CD4-positive, alpha-beta T cell treated with Interleukin-12 subunit alpha and Interleukin-12 subunit beta, for 1 hour (primary cell): ENCODE measurements at places on chromosomes 2 and 18.
A peak's percentile ranks its signal among the peaks of the same experiment; 100 is the strongest.

- DNase-seq, result no peak
Measured at GRCh38 chr2:3488855-3489763, 30.2 kb downstream of the ADI1 start.

- DNase-seq, result no peak
Measured at GRCh38 chr18:77495079-77495478, 245.4 kb downstream of the GALR1 start.

- no peak for DNase-seq
Measured at GRCh38 chr18:68417826-68418225, 297.1 kb downstream of the TMX3 start.

DNA sequence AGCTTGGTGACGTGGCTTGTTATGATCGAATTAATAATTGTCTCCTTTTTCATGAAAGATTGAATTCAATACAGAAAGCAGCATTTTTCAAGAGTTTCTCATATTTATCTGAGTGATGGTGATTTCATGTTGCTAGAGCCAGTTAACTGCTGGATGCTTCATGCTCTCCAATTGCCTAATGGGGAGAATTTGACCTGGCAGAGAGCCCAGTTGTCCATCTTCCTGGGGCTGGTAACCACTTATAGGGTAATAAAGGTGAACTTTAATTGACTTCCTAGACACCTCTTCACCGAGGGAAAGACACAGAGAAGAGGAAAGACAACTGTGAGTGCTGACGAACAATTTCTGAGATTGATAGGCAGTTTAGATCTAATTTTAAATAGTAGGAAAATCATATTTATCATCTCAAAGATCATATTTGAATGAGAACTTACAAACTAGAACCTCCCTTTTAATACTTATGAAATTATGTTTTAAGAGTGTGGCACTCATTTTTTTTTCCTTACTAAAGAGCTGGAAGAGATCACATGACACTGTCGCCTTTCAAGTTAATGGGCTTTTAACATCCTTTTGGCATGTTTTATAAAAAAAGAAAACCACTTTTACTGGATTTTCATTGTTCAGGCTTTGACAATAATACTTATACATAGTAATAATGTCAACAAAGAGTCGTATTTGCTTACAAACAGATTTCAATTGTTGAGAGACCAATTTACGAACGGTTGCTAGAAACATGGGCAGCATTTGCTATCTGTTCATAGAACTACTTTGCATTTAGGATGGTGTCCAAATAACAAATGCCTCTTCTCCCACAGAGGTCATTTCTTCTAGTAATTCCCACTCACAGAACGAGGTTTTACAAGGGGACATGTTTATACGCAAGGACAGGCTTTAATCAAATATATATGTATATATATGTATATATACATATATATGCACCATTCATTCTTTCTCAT lies 153.3 kb downstream of the RAPGEF4 start:
- DNase-seq, result no peak

GRCh38 chr2:31523871-31524492 lies 56.8 kb downstream of the SRD5A2 start:
- peak; percentile 56 for DNase-seq

DNA sequence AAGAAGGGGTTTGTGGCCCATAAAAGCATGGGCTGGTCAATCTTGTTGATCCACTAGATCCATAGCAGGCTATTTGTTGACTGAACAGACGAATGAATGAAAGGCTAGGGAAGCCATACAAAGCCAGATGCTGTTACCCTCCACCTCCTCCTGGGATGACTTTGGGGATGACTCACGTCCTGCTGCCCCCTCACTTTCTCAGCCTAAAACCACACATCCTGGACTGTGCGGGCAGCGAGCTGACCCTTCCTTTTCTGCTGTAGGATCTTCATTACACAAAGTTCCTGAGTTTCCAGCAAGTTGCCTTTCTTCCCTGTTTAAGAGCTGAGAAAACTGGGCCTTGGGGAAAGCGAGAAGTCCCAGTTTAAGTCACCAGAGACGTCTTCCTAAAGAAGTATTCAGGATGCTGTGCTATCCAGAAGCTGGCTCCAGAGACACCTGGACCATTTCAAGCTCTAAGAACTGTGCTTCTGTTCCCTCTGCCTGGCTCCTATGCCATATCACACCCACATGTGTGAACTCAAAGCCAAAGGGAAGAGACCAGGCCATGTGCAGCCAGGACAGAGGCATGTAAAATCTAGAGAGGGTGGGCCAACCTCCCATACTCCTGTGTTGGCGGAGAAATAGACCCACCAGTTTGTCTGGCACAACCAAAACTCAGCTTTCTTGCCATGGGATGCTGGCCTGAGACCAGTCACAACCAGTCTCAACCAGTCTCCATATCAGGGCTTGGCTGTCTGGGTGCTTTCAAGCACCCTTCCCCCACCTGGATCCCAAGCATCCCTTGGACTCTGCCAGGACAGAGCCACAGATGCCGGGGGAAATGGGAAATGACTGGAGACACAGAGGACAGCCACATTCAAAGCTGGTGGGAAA lies 4.7 kb upstream of the SLC20A1 start:
- DNase-seq, result no peak

- no peak for DNase-seq
Measured at GRCh38 chr2:52542297-52542696, 1225.3 kb upstream of the CHAC2 start.

DNA sequence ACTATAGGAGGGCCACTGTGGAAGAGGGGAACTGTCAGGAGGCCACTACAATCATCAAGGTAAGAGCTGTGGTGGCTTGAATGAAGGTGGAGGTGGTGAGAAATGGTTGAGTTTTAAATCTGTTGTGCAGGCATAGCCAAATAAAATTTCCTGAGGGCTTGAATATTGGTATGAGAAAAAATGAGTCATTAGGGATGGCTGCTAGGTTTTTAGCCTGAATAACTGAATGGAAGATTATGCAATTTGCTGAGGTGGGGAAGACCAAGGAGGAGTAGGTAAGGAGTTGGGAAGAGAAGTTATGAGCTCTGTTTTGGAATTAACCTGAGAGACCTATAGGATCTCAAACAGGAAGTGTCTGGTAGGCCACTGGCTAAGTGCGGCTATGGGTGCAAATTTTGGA lies 84.0 kb downstream of the KLHL14 start:
- no peak for DNase-seq

DNA sequence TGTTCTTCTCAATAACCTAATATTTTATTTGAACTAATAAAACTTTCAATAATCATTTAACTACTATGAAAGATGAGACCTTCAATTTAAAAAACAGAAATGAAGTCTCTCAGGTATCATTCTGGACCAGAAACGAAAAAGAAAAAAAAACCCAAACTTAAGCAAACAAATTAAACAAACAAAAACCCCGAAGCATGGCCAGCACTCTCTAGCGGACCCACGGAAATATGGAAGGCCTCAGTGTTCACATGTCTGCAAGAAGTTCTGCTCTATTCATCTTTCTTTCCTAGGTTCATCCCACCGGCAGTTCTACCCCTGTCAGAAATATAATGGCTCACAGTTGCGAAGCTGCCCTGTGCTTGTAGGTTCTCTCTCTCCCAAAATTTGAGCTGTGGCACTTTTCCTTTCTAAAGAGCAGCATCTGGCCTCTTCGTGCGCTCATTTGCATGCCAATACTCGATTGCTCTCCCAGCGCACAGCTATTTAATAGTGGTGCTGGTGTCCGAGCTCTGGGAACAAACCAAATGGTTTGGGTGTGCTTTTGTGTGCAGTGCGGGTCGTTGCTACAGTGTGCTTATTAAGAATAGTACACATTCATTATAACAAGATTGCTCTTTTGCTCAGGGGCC lies 129.0 kb upstream of the ZEB2 start:
- DNase-seq, result no peak

DNA sequence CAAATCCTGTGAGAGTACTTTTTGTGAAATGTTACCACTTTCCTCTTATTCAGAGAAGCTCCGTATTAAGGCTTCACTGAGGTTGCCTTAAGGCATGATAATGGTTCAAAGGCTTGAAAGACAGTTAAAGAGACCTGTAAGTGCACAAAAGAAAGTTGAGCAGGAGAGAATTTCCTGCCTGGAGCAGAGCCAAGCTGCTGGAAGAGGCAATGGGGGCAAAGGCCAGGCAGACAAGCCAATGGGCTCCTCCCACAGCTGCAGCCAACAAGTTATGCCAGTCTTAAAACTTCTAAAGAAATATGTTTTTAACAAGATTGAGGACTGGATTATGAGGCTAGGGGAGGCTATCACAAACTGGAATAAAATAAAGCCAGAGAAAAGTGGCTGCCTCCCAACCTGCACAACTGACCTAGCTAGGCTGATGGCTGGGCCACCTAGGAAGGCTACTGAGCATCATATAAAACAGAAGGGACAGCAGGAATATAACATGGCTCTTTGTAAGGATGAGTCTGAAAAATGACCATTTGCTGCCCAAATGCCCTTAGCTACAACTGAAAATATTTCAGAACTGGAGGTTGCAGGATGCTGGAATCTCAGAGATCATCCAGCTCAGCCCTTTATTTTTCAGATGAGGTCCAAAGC lies 2.1 kb downstream of the IL1B start:
- no peak for DNase-seq

DNA sequence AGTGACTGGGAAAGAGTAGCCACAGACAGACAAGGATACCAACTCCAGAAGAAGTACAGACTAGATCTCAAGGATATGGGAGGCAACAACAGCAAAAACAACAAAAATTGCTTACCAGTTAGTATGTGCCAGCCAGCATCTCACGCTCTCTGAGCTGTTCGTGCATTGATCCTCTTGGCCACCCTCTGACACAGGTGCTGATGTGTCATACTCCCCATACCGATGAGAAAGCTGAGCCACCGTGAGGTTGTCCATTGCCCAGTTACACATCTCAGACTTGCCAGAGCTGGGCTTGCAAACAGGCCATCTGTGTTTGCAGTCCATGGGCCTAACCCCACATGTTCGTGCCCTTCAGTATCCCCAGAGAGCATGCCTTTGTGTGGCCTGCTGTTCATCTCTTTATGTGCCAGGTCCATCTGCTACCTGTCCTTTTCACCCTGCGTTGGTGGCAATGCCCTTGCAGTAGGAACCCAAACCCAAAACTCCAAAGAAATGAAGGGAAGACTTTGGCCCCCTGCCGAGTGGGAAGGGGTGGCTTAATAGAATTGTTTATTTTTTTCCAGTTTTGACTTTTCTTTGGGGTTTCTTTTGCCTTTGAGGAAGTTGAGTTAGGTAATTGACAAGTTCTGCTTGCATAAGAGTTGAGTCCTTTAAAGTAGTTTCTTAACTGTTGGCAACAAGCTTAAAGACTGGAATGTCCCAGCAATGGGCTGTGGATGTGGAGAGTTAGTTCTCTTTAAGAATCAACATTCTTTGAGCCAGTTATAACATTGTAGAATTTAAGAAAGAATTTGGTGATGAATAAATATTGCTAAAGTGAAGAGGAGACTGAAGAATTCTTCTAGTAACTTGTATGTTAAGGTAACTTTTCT lies 46.7 kb downstream of the LYPD6B start:
- DNase-seq, result no peak

GRCh38 chr2:168075446-168075845 lies 171.9 kb downstream of the STK39 start:
- no peak for DNase-seq

DNA sequence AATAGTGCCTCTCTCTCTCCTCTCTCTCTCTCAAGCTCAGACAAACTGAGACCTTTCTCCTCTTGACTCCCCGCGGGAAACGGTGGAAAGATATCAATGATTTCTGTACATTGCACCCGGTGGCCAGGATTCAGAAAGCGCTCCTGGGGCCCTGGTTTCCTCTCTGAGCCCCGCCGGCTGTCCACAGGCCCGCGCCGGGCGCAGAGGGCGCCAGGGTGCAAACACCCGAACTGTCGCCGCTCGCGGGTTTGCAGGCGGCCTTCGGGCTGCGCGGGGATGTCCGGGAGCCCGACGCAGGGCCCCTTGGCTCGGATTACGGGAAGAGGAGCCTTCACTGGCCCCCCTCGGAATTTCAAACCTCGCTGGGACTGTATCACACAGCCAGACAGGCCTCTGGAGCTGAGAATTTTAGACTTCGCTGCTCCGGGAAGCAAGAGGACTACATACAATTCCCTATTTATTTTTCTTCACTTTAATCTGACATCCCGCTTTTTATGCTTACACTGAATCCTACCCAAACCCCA lies 5.2 kb upstream of the EN1 start:
- no peak for DNase-seq

GRCh38 chr2:207229161-207229560 lies 63.4 kb upstream of the KLF7 start:
- DNase-seq, result no peak

DNA sequence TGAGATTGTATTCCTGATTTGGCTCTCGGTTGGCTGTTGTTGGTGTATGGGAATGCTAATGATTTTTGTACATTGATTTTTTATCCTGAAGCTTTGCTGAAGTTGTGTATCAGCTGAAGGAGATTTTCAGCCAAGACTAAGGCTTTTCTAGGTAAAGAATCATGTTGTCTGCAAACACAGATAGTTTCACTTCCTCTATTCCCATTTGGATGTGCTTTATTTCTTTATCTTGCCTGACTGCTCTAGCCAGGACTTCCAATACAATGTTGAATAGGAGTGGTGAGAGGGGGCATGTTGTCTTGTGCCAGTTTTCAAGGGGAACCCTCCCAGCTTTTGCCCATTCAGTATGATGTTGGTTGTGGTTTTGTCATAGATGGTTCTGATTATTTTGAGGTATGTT lies 90.4 kb downstream of the CYP26B1 start:
- no peak for DNase-seq

GRCh38 chr18:48771641-48772375 lies 179.0 kb downstream of the SMAD7 start:
- no peak for DNase-seq

DNA sequence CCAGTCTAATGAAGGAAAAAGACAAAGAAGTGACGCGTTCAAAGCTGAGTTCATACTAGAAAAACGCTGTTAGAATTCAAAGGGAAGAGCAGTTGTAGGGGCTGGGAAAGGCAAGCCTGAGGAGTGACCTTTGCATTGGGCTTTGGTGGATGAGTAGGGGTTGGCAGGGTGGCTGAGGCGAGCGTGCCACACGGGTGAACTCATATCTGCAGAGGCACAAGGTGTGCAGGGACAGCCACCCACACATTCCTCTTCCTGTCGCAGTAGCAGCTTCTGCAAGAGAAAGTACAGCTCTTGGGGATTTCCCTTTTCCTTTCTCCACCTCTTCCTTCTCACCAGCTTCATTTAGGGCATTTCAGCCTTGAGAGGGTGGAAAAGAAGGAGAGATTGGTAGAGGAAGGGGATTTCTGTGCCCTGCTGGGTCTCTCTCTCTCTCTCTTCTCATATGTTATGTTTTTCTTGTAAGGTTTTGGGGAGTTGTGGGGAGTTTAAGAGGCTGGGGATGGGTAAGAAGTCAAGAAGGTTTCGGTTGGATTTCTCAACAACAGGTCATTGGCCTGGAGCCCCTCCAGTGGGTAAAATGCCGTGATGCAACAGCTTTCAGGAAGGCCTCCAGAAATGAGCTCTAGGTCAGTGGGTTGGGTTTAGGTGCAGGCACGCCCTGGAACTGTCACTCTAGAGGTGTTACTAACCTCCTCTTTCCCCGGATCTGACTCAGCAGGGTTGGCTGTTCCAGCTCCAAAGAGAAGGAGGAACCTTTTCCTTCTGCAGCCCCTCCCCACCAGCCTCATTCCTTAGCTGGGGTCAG lies 40.1 kb downstream of the ODC1 start:
- peak; percentile 54 for DNase-seq

DNA sequence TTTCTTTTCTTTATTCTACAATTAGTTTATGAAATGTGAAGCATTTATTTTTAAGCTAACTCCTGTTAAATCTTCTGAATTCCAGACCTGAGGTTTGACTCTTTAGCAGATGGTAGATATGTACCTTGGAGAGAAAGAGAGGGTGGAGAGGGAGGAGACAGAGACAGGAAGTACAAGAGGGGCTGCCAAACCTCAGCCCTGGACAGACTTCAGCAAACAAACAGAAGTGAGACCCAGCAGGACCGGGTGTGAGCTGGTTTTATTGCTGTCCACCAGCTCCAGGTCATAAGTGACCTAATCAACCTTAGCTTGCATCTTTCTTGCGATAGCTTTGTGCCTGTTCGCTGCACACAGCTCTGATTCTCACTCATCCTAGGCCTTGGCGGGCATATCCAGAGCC lies 168.6 kb downstream of the CNTNAP5 start:
- DNase-seq, result no peak
